ENCODE measurements at places on chromosomes 5 and 9.

DNA sequence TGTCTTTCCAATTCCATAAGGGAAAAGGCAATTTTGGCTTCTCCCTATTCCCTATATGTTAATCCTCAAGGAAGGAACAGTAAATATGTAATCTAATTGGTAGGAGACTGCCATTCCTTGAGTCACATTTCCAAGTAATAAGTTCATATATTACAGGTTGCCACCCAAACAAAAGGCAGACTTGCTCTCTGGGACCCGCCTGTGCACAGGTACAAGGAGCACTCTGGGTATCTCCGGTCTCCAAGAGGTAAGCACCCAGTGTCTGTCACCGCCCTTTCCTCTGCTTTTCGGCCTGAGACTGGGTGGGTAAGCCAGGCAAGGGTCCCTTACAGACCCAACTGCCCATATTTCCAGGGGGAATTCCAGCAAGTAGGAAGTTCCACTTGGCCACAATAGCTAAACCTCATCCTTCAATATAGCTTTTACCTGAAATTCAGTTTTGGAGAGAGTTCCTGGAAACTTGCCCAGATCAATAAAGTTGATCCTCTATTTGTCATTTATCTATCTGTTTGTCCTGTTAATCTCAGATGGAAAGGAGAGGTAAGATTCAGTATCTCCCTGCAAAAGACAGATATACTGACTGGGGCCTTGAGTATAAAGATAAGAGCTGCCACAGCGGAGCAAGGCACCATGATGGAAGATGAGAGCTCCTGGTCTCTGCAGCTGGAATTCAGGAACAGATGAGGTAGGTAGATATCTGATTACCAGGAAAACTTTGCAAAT is 81.8 kb downstream of the SUSD1 start:
- no peak for DNase-seq

GRCh38 chr5:143635888-143636287 is 176.1 kb upstream of the HMHB1 start:
- DNase-seq: no peak

DNA sequence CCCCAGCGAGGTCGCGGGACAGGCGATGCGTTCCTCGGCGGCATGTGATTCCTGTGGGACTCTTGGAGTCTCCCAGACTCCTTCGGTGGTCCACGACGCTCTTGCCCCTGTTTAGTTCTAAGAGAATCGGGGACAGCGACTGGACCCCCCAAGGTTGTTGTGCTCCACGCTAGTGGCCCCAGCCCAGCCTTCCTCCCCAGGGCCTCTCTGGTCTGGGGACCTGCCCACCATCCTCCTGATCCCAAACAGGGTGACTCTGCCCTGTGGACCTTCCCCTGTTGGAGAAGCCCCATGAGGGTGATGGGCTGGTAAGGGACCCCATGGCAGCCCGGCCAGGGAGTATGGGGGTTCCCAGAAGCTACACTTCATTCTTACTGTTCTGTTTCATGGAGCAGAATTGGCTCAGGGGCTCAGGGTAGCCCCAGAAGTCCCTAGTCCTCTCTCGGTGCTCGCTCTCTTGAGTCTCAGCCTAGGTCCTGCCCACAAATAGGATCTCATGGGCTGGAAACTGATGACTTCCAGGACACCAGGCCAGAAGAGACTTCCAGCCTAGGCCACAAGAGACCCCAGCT is 880 bp downstream of the CARD19 start:
- no peak for DNase-seq

DNA sequence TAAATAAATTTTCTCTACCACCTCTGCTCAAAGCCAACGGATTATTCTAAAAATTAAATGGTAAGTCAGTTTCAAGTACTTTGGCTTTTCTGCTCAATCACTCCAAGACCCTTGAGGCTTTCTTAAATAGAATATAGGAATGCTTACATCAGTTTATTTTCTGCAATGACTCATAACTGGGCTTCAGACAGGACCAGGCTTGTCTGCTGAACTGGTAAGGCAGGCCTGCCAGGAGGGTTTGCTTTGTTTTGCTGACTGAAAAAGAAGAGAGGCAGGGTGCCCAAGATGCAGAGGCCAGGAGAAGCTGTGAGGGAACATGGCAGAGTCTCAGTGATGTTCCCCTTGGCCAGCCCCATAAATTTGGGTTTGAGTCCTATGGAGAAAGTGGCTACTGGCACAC is 60.3 kb upstream of the EPB41L4A start:
- no peak for DNase-seq

- DNase-seq: no peak
These were observed 142.7 kb downstream of the FBXL17 start for GRCh38 chr5:108238936-108239887.

GRCh38 chr9:107105784-107106183 is 177.3 kb upstream of the RAD23B start:
- peak; percentile 54 for DNase-seq

DNA sequence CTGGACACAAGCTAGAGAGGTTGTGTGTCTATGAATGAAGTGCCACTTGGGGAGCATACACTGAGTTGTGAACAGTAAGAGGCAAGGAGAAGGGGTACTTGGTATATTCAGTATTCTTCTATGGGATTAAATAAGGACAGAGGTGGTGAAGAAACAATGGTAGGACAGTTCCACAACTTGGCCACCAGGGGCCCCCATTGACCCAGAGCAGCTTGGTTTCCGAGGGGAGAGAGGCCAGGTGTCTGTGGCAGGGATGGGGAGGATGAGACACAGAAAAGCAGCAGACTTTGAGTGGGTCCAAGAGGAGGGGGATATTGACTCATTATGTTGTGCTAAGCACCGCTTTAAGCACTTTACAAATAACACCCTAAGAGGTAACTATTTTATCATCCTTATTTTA is 220.6 kb downstream of the MELK start:
- DNase-seq: no peak

All from NCI-H1694 treated with DMSO at 0.1 percent for 48 hours (cell line).